ENCODE measurements at places on chromosomes 5 and 9.
A peak's percentile ranks its signal among the peaks of the same experiment; 100 is the strongest.

GRCh38 chr5:150224483-150225027 is 34.7 kb downstream of the SLC6A7 start:
- no peak for DNase-seq
- no peak overlapping the region for H3K27ac ChIP-seq
- H3K27me3 ChIP-seq = no peaks in the 10 kb centered on the region
- H3K4me3 ChIP-seq = no peak overlapping the region
- no peaks in the 10 kb centered on the region for H3K36me3 ChIP-seq

DNA sequence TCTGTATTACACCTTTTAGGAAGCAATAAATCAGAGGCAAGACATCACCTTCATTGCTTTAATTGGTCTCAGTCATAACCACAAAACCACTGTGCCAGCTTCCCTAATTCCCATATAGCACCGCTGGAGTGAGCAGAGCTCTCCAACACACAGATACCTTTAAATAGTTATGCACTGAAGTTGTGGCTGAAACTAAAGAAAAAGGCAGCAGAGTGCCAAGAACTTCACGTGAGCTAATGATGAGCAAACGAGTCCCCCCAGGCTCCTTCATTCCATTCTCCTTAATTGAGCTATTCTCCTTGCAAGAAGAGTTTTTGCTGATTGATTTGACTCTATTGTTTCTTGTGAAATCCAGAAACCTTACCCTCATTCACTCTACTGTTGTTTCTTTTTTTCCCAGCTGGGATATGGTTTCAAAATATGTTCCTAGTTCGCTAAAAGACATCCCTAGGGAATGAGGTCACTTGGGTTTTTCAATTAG is 501.5 kb downstream of the SPATA31D1 start:
- no peak for DNase-seq
- H3K4me3 ChIP-seq = no peak overlapping the region
- no peaks in the 10 kb centered on the region for H3K27me3 ChIP-seq

DNA sequence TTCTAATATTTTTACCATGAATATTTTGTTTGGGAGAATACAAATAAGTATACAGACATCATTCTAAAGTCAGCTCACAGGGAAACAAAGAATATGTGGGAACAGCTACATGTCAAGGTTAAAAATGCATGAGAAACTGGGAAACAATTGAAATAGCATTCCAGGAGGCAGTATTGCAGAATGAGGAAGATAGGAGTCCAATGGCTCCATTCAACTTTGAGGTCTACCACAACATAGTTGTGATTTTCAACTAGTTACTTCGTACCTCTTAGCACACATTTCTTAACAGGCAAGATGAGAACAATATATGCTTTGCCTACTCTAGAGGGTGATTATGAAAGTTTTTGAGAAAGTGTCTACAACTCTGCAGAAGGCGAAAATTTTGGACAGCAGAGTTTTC is 35.2 kb upstream of the CAST start:
- H3K27ac ChIP-seq = peak overlapping the region; percentile 53
- no peaks in the 10 kb centered on the region for H3K27me3 ChIP-seq
- no peak for DNase-seq
- H3K4me1 ChIP-seq = peaks cover 2% of the 10 kb centered on the region

GRCh38 chr5:1001406-1002270 is 7.0 kb upstream of the NKD2 start:
- no peaks in the 10 kb centered on the region for H3K27me3 ChIP-seq
- peak; percentile 4 for DNase-seq
- no peak overlapping the region for H3K4me3 ChIP-seq
- no peak overlapping the region for H3K27ac ChIP-seq
- no peaks in the 10 kb centered on the region for H3K36me3 ChIP-seq
- no peaks in the 10 kb centered on the region for H3K4me1 ChIP-seq

- DNase-seq = no peak
- H3K4me3 ChIP-seq = no peak overlapping the region
- H3K4me1 ChIP-seq = no peaks in the 10 kb centered on the region
- H3K27me3 ChIP-seq = no peaks in the 10 kb centered on the region
- H3K27ac ChIP-seq = no peak overlapping the region
These were observed 48.9 kb upstream of the DMRT1 start for GRCh38 chr9:792331-793260.

DNA sequence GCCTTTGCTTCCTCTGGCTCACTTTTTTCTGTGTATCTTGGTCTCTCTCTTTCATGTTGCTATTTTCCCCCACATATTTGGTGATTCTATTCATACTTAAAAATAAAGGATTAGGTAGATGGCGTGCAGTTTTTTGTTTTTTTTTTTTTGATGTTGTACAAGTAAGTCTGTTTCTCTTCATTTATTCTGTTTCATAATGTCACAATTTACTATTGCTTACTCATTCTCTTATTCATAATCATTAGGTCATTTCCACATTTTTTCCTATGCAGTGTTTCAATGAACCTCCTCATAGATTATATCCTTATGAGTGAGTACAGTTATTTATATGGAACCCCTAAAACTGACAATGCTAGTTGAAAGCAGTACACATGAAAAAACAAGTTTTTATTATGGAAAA is 136.3 kb downstream of the APBA1 start:
- no peaks in the 10 kb centered on the region for H3K36me3 ChIP-seq
- no peak overlapping the region for H3K4me3 ChIP-seq
- peaks cover 2% of the 10 kb centered on the region for H3K27me3 ChIP-seq
- DNase-seq = no peak
- H3K27ac ChIP-seq = no peak overlapping the region
- H3K4me1 ChIP-seq = no peaks in the 10 kb centered on the region

All from prostate gland (tissue), 2 donors.